ENCODE measurements at places on chromosomes 7 and 10.

GRCh38 chr10:63829020-63829419 is 307.8 kb downstream of the REEP3 start:
- no peak for DNase-seq

GRCh38 chr7:4072161-4072925 is 609.8 kb upstream of the FOXK1 start:
- no peak for DNase-seq

DNA sequence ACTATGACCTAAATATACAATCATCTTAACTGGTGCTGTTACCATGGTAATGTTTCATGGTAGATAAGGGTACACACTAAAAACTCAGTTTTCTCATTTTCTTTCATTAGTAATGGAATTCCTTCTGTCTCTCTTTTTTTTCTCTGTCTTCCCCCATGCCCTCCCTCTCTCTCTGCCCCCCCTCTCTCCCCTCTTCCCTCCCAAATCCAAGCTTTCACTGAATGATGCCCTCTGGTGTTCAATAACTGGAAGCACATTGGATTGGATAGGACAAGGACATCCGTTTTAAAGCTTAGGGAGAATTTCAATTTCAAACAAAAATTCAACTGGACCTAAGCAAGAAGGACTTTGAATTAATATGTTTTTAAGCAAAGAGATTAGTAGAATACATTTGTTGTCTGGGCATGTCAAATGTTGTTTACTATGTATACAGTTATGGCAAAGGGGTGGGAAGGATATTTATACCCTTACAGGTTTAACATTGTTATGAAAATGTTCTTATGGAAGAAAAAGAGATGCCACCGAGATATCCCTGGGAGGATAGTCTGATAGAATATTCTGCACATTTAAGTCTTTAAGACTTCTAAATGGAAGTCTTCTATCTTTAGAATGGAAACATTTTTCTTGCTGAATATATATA is 6.1 kb downstream of the CHRM2 start:
- no peak for DNase-seq

GRCh38 chr10:119450606-119451299 is 91.8 kb downstream of the RGS10 start:
- no peak for DNase-seq

- DNase-seq, result no peak
Measured at GRCh38 chr10:42943025-42943818, 133.6 kb upstream of the RET start.

DNA sequence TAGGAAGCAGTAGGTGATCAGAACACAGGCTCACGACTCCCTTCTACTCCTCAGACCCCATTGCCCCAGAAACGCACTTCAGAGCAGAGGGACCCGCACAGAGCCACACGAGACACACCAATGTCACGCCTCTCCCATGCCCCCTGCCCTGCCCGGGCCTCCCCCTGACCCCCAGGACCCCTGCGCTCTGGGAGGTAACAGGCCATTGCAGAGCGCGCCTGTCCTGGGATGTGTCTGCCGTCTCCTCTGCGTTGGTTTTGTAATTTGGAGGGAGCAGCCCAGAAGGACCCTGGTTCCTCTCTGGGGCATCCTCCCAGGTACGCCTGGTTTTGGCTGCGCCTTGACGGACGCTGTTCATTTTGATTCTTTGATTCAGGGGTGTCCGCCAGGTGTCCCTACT is 85.4 kb downstream of the UNCX start:
- DNase-seq, result no peak

GRCh38 chr7:5636446-5636835 is 145.0 kb downstream of the RNF216 start:
- DNase-seq, result no peak

GRCh38 chr10:60896810-60897209 is 47.2 kb downstream of the RHOBTB1 start:
- no peak for DNase-seq

- DNase-seq, result no peak
Measured at GRCh38 chr7:304574-305409, 14.8 kb downstream of the FOXL3 start.

DNA sequence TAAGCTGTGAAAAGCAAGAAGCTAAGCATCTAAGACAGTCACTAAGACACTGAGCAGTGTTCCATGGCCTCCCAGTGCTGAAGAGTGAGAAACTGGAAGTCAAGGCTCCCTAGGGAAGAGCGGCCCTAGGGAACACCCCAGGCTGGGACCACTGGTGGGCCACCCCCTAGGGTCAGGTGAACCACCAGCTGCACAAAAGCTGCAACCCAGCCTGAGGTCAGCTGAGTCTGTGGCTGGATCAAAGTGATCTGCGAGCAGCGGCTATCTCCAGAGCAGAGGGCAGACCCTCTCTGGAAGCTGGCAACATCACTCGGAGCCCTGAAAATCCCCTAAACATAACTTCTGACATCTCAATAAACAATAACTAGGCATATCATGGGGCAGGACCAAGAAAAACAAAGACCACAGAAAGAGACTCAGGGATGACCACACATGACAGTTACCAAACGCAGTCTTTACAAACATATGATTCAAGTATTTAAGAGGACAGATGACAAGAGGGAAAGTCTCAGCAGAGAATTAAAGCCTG is 125.8 kb downstream of the DLG5 start:
- DNase-seq, result no peak

DNA sequence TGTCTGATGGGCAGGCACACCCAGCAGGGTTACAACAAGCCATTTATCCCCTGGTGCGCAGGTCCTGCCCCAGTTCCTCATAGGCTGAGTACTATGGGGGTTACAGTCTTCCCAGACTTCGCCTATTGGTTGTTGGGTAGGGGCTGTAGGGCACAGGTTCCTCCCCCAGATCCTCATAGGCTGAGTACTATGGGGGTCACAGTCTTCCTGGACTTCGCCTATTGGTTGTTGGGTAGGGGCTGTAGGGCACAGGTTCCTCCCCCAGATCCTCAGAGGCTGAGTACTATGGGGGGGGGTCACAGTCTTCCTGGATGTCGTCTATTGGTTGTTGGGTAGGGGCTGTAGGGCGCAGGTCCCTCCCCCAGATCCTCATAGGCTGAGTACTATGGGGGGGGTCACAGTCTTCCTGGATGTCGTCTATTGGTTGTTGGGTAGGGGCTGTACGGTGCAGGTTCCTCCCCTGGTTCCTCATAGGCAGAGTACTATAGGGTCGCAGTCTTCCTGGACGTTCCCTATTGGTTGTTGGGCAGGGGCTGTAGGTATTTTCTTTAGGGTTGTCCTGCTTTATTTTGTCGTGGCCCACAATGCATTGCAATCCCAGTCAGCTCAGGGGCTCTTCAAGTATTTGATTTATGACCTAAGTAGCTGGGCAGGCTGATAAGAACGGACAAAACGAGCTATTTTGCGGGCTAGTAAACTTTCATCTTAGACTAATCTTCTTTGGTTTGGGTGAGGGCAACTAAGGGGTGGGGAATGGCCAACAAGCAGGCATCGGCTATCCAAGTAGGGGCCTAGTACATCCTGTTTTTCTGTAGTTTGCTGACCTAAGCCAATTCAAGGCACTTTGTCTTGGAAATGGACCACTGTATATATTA is 3.4 kb downstream of the LRRC27 start:
- DNase-seq, result no peak

DNA sequence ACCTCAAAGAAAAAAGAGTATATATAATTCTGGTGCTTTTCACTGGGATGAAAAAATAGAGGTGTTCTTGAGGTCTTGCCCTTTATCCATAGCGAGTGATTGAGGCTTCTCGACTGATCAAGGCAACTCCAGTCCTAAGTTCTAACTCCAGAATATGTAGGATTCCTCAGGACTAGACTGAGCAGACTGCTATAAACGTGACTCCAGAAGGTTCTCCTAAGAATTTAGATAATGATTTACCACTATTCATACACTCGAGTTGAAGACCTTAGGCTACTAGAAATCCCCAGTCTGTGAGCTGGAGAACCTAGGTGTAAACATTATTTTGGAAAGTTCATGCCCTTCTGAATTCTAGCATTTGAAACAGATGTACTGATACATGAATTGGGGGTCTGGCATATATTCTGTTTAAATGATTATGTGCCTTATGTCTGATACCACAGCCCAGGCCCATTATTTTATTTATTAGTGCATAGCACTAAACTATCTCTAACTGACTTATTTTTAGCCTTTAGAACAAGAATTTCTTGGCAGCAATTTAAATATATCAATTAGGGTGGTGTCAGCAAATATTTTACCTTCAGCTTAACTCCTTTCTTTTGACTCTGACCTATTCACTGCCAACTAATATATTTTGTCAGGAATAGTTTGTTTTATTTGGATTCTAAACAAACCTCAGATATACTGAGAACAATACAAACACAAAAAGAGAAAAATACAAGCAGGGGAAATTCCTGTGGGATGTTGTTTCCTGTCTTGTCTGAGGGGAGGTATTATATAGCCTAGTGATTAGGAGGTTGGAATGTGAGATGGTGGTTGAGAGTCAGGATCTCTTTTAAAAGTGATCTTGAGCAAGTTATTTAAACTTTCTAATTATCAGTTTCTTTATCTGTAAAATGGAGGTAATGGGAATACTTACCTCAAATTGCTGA is 75.8 kb downstream of the PODXL start:
- no peak for DNase-seq
